ENCODE measurements at places on chromosomes 6 and 20.

DNA sequence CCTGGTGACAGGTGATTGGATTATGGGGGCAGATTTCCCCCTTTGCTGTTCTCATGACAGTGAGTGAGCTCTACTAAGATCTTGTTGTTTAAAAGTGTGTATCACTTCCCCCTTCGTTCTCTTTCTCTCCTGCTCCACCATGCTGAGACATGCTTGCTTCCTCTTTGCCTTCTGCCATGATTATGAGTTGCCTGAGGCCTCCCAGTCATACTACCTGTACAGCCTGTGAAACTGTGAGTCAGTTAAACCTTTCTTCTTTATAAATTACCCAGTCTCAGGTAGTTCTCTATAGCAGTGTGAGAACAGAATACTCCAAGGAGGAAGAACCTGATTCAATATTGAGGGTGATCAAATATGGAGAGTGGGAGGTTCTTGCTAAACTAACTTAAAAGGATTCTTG, 724.9 kb downstream of the DOK5 start:
- no peak overlapping the region for H3K4me3 ChIP-seq
- no peak overlapping the region for H3K27ac ChIP-seq
- no peaks in the 10 kb centered on the region for H3K4me1 ChIP-seq

GRCh38 chr6:27562027-27562410, 89.1 kb upstream of the ZNF184 start:
- H3K4me3 ChIP-seq, result no peak overlapping the region
- no peaks in the 10 kb centered on the region for H3K36me3 ChIP-seq
- H3K4me1 ChIP-seq, result no peaks in the 10 kb centered on the region
- no peak for DNase-seq
- H3K27me3 ChIP-seq, result peaks cover 3% of the 10 kb centered on the region

DNA sequence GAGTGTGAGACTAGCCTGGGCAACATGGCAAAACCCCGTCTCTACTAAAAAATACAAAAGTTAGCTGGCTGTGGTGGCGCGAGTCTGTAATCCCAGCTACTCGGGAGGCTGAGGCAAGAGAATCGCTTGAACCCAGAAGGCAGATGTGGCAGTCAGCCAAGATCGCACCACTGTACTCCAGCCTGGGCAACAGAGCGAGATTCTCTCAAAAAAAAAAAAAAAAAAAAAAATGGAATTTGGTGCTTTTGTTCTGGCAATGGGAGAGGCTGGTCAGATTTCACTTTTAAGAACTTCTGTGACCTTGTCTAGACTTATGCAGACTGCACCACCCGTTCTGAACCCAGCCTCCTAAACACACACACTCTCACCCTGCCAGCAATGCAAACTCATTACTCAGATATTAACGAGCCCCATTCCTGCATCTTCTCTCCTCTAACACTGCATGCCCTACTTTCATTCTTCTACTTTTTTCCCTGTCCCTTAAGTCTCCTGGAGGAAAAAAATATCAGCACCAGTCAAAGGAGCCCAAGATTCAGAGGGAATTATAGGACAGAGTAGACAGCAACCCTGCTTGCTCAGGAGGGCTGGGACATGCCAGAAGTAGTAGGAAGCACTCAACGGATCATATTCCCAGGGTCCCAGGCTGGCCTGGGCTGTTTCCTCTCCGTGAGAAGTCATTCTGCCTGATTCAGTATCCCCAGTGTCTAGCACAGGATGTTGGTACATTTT, 4.4 kb downstream of the MOCS1 start:
- no peaks in the 10 kb centered on the region for H3K27me3 ChIP-seq
- H3K4me3 ChIP-seq, result no peak overlapping the region
- no peaks in the 10 kb centered on the region for H3K36me3 ChIP-seq
- H3K4me1 ChIP-seq, result no peaks in the 10 kb centered on the region
- no peak for DNase-seq
- no peak overlapping the region for H3K27ac ChIP-seq

DNA sequence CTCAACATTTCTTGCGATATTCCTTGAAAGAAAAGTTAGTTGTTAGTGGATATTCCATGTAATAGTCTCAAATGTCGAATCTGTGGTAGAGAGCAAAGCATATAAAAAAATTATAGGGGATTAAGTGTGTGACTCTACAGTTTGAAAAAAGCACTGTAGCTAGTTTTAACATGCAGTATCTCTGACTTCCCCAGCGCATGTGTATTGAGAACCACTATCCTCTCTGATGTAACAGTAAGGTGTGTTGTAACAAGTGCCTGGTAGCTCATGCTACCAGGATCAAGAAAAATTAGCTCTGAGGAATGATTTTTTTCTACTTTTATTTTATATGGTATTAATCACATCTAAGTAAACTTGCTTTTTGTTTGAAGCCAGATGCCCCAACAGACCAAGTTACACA, 789.2 kb downstream of the KIF16B start:
- H3K27me3 ChIP-seq, result no peaks in the 10 kb centered on the region
- H3K4me1 ChIP-seq, result no peaks in the 10 kb centered on the region
- DNase-seq, result no peak
- H3K27ac ChIP-seq, result no peak overlapping the region

DNA sequence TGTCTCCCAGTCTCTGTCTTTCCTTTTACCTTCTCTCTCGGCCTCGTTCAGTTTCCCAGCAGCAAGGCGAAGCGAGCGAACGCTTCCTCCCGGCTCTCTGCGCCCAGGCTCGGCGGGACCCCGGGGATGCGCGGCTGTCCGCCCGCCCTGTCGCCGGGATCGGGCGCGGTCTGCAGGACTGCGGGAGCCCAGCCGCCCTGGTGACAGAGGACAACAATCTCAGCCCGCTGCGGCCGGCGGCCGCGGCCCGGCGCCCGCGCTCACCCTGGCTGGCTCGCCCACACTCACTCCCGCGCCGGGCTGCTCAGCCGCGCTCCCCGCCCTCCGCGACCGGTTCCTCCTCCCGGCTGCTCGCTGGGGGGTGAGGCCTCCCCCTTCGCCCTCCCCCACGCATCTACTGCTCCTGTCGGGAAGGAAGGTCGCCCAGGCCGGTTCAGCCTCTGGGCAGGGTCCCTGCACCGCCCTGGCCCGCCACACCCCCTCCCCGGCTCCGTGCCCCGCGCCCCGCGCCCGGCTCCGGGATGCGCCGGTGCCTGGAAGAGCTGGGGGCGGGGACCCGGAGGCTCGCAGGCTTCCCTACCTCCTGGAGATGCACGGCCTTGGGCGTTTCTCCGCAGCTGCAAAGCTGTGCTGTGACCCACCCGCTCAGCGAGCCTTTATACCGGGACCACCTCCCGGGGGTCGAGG, 410 bp downstream of the SYNE1 start:
- peak; percentile 48 for DNase-seq
- H3K36me3 ChIP-seq, result no peaks in the 10 kb centered on the region

Measured in right lobe of liver (tissue), 6 donors.